Suppressor macrophage (primary cell): ENCODE measurements at places on chromosomes 5 and 9.

GRCh38 chr5:165157219-165157618 is 1651.8 kb downstream of the MAT2B start:
- DNase-seq, result no peak

- DNase-seq, result no peak
Measured at GRCh38 chr5:2039180-2039531, 156.4 kb upstream of the IRX4 start.

GRCh38 chr5:129460672-129460935 is 506 bp downstream of the ADAMTS19 start:
- no peak for DNase-seq

DNA sequence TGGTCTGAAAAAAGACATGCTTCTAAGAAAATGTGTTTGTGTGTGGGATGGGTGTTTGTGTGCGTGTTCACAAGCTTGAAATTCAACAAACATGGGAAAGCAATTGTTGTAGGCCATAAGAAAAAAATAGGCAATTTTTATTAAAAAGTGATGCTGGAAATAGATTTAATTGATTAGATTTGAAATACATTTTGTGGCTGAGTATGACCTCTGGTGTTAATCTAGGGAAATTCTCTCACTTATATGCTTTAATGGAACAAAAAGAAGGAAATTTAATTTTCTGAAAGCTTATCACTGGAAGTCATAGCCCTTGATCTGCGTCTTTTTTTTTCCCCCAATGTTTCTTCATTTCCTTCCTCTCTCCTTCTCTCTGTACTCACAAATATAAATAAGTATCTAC is 3.5 kb upstream of the KCNN2 start:
- DNase-seq, result no peak

- DNase-seq, result peak; percentile 56
Measured at GRCh38 chr9:81113453-81114124, 575.8 kb downstream of the TLE1 start.

DNA sequence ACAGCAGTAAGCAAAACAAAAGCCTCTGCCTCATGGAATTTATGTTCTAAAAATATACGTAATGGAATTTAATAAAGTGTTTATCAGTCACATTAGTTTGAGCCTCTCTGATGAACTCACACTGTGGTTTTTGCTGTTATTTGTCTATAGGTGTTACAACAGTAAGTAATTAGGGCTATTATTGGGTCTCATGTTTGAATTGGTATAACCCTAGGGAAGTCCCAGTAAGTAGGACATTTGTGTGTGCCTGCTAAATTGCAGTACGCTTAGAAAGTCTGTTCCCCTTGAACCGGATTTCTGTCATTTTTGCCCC is 197.6 kb downstream of the NR3C1 start:
- no peak for DNase-seq

- DNase-seq, result no peak
Measured at GRCh38 chr5:57072218-57072892, 101.5 kb upstream of the GPBP1 start.
